ENCODE measurements at places on chromosomes 3 and 15.

GRCh38 chr15:35317217-35317616, 228.7 kb downstream of the DPH6 start:
- DNase-seq, result no peak

DNA sequence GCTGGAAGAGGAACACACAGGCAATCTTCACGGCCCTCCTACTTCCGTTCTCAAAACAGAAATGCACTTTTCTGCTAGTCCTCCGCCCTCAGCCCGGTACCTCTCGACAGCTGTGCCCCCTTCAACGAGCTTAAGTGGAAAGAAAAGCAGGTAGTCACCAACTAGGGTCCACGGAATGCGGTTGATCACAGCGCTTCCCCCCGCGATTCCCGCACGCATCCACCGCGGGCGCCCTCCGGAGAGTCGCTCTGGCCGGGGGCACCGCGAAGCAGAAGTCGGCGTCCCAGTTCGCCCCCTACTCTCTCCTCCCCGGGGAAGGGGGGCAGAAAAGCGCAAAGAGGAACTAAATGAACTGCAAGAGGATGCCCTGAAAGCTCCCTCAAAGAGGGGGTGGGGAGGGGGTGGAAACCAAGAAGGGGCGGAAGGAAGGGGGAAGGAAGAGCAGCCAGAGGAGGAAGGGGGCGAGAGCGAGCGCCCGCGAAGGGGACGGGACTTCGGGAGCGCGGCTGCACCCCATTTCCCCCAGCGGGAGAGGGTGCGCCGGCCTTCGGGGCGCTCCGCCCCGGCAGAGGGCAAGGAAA, 738 bp downstream of the ACAP2 start:
- peak; percentile 87 for DNase-seq

DNA sequence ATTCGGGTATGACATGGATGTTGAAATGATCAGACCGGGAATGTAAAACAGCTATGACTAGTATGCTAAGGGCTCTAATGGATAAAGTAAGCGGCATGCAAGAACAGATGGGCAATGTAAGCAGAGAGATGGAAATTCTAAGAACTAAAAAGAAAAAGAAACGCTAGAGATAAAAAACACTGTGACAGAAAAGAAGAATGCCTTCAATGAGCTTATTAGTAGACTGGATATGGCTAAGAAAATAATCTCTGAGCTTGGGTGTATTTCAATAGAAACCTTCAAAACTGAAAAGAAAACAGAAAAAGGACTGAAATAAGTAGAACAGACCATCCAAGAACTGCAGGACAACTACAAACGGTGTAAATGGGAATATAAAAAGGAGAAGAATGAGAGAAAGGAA, 101.2 kb downstream of the HES1 start:
- no peak for DNase-seq

DNA sequence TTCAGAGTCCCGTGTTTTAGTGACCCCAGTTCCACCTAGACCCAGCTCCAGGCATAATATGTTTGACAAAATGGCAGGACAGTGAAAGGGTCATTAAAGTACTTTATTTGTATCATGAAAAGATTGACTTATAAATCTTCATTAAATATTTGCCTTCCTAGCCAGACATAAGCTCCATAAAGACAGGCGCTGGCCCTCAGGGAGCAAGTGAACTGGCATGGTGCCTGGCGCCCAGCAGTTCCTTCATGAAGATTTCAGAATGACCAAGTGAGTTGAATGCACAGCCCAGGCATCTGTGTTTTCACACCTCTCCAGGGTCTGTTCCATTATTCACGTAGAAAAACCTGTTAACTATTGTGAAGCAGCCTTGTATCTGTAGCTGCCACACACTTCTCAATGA, 166.2 kb downstream of the GAP43 start:
- DNase-seq, result no peak

GRCh38 chr15:69713726-69714559, 261.3 kb downstream of the RPLP1 start:
- no peak for DNase-seq

DNA sequence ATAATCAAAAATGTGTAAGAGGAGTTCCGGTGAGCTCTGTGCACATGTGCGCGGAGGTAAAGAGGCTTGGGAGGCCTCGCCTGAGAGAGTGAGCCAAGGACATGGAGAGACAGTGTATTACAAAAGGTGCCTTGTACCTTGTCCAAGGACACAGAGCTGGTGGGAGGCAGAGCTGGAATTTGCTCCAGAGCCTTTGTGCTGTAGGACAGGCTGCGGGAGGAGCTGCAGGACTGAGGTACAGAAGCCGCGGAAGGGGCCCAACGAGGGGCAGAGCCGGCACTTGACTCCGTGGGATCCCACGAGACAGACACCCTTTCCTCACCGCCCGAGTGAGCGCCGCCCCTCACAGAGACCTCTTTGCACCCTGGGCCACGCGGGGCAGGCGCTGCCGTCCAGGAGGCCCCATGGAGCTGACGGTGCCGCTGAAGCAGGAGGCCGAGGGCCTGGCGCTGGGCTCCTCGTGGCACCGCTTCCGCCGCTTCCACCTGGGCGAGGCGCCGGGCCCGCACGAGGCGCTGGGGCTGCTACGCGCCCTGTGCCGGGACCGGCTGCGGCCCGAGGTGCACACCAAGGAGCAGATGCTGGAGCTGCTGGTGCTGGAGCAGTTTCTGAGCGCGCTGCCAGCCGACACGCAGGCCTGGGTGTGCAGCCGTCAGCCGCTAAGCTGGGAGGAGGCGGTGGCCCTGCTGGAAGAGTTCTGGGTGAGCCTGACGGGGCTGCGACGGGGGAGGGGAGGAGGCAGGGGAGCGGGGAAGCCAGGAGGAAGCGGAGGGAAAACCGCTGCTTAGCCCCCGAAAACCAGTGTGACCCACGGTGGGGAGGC, 68.7 kb downstream of the SLTM start:
- no peak for DNase-seq

DNA sequence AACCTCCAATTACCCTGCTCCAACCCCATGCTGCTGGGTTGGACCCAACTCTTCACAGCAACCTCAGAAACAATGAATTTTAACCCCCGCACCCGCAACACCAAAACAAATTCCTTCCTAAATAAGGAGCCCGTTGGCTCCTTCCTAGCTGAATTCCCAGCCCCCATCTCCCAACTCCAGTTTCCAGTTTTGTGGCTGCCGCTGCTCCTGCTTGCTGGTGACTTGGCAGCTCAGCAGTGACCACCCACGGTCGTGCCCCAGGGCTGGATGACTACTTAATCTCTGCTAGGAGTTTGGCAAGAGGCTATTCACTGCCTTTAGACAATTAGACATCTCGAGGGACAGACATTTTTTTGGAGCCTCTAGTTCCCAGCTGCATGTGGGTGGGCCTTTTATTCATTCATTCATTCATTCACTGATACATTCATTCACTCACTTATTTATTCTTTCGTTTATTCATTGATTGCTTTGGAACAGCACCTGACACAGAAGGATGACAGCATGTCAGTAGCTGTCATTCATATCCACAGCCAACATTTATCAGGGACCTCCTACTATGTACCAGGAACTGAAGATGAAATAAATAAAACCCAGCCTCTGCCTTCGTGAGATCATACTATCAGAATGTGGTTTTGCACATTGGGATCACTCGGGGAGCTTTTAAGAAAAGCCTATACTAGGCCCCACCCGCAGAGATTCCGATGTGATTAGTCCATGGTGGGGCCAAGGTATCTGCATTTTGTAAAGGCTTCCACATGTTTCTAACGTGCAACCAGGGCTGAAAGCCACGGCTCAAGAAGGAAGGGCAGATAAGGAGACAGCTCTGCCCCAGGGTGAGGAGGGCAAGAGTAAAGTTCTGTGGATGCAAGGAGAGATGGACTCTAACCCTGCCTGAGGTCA, 256.5 kb downstream of the SHQ1 start:
- DNase-seq, result no peak

- no peak for DNase-seq
Measured at GRCh38 chr3:48215876-48216275, 7.4 kb upstream of the CAMP start.

GRCh38 chr3:127762787-127763105, 59.6 kb downstream of the MGLL start:
- DNase-seq, result no peak

GRCh38 chr3:134892761-134893160, 97.7 kb downstream of the EPHB1 start:
- DNase-seq, result no peak

- DNase-seq, result no peak
Measured at GRCh38 chr15:68377766-68378165, 54.2 kb downstream of the ITGA11 start.

DNA sequence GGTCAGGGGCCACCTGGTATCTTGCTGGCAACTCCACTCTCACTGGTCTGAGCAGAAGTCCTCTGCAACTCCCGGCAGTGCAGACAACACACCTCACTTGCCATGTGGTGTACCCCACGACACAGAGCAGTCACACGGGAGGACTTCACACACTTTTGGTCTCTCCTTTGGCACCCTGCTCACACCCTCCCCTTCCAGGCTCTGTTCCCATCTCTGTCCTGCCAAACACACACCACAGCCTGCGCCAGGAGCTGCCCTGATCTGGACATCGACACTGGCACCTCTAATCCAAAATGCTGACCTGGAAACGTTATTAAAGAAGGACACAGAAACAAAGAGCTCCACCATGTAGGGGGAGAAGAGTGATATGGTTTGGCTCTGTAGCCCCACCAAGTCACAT, 57.2 kb downstream of the SLC41A3 start:
- no peak for DNase-seq

DNA sequence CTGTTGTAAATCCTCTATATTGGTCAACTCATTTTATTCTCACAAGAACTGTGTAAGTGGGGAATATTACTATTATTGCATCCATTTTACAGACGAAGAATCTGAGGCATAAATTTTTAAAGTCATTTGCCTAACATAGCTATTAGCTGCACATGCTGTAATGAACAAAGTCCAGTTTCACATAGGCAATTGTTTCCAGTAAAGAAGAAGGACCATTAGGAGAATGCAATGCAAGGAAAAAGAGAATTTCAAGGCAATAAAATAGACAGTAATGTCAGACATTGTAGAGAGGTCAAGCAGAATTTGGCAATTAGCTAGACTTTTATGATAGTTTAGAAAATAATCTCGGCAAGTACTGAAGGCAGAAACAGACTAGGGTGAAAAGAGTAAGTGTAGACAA, 578.7 kb upstream of the NECTIN3 start:
- DNase-seq, result no peak

DNA sequence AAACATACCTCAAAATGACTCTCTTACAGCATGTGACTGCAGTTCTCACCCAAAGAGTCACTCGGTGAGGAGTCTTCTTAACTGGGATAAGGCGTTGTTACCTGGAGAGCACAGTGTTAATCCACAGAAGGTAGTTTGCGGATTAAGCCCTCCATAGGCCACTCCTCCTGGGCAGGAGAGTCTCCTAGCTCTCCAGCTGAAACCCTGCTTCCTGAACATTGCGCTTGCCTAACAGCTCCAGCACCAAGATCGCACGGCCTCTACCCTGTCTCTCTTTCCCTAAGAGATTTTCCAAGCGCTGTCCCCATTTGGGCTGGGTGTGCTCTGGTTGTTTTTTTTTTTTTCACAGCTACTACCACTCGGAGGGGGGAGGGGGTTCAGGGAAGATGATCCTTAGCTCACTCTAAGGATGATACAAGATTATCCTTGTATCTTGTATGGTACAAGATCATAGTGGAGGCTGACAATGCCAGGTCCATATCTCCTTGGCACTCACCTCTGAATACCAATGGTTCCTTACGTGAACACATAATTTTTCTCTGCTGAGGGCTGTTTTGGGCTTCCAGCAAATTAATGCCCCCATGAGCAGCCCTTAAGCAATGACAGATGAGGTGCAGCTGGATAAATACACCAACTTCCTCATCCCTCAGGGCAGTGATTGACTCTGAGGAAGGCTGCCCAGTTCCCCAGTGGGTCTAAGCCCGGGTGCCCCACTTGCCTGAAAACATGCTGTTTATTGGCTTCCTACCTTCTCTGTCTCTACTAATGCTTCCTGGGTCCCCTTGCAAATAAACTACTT, 185.2 kb upstream of the TSC22D2 start:
- peak; percentile 40 for DNase-seq

DNA sequence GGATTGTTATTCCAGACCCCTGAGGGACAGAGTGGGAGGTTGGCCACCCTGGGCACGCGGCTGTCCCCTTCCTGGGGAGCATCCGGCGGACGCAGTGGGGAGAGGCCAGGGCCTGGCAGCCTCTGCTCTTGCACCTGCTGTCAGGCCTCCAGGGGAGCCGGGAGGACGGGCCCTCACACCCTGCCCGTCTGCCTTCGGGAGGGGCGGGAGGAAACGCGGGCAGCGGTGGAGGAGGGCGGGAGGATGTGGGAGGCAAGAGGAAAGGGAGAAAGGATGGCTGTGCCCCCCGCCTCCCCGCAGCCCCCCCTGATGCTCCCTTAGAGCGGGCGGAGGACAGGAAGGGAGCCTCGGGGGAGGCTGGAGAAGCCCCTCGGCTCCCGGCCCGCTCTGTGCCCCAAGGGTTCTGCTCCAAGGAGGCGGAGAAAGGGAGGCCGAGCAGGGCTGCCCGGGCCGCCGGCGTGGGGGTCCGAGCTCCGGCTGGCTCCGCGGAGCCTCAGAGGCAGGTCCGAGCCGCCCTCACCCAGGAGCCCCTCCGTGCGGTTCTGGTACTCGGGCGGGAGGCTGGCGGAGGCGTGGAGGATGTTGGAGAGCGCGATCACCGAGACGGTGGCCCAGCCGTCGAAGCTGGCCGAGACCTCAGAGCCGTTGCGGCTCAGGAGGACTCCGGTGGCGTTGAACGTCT, 40.9 kb downstream of the MUC20 start:
- DNase-seq, result no peak

- DNase-seq, result no peak
Measured at GRCh38 chr3:104952146-104952972, 414.4 kb upstream of the ALCAM start.

DNA sequence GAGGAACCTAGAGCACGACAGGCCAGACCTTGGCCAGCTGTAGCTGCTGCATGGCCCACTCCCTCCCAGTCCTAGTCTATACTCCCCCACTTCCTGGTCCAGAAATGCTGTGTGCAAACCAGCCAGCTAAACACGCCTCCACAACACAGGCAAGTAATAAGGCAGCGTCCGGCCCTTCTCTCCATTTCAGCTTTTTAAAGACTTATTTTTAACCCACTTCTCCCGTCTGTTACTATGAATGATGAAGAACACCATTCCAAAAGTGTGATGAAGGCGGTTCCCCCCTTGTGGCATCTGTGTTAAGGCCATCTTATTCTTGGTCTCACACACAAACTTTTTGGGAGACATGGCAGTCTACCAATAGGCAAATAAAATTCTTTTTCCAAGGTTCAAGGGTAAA, 164.1 kb upstream of the CHRNA7 start:
- DNase-seq, result no peak

GRCh38 chr15:95296643-95297042, 1033.9 kb upstream of the NR2F2 start:
- no peak for DNase-seq

DNA sequence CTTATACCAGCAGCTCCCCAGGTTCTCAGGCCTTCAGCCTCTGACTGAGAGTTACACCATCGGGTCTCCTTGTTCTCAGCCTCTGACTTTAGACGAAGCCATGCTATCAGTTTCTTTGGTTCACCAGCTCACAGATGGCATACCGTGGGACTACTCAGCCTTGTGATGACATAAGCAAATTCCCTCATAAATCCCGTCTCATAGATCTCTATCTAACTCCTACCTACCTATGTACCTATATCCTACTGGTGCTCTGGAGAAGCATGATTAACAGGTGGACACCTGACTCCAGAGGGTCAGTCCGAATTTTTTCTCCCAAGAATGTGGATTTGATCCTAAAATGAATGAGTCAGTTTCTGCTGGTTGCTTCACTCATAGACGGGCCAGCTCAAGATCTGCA, 59.1 kb upstream of the CDV3 start:
- no peak for DNase-seq
